BE2C (cell line): ENCODE measurements at places on chromosomes 12 and 14.

DNA sequence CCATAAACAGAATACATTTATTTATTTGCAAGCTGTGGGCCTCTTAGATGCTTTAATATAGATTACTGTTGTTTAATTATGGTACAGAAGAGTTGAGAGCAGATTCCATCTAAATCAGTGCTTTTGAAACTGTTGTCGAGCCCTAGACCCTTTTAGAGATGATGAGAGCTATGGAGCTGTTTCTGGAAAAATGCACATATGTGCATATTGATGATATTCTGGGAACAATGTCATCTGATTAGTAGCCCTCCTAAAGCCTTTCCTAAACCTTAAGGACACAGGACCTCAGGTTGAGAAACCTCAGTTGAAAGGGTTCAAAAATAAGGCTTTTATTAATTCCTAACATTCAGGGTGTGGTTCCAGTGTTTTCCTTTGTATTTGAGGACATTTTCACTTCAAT is 11.7 kb downstream of the PRKCH start:
- no peak for DNase-seq

DNA sequence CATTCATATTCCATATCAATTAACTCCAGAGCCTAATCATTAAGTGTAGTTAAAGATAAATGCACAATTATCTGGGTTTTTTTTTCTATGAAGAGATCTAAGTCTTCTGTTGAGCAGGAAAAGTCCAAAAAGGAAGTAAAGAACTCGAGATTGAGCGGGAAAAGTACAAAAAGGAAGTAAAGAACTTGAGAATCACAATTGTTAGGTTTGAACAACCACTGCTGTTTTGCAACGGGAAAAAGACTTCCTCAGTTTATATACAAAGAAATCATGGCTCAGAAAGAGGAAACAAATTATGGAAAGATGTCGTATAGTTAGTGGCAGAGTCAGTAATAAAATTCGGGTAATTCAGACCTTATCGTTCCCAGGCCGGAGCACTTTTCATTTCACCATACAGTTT is 63.3 kb downstream of the PPP1R12A start:
- DNase-seq, result no peak

- DNase-seq, result no peak
Measured at GRCh38 chr12:1848745-1849144, 28.4 kb downstream of the LRTM2 start.

- DNase-seq, result no peak
Measured at GRCh38 chr12:26120561-26121274, 4.1 kb downstream of the BHLHE41 start.

DNA sequence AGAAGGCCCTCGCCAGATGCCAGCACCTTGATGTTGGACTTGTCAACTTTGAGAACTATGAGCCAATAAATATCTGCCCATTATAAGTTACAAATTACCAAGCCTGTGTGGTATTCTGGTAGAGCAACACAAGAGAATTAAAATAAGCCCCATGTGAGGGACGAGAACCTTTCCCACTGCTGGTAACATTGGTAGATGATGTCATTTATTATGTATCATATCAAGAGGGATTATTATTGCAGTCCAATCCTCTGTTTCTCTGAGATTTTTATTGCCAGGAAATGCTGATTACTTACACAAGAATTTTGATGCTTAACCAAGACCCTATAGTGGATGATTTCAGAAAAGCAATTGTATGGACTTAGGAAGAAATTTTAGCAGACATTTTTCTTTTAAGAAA is 40.3 kb upstream of the SLC24A4 start:
- DNase-seq, result no peak

- DNase-seq, result no peak
Measured at GRCh38 chr12:69425417-69425816, 44.8 kb upstream of the FRS2 start.

GRCh38 chr12:83971781-83972180 is 940.8 kb downstream of the SLC6A15 start:
- DNase-seq, result no peak

DNA sequence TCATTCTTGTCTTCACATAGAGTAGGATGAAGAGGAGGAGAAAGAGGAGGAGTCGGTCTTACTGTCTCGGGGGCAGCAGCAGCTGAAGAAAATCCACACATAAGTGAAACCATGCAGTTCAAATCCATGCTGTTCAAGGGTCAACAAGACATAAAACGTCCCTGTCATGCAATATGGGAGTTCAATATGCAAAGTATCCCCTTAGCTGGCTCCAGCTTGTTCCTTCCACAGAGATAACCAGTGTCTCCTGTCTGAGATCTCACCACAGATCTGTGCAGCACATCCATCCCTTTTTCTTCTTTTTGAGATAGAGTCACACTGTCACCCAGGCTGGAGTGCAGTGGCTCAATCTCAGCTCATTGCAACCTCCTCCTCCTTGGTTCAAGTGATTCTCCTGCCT is 357.5 kb downstream of the GALC start:
- no peak for DNase-seq

DNA sequence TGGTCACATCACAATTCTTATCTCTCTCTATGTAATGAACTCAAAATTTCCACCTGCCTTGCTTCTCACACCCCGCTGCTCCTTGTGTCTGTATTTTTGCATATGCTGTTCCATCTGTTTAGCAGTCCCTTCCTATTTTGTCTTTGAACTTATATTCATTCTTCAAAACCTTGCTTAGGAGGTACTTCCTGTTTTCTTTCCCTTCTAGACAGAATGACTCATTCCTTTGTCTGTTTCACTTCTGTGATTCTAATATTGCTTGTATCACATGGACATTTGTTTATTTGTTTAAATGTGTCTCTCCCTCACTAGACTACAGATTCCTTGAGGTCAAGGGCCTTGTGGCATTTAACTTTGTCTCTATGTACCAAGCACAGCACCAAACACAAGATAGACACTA is 424.2 kb downstream of the ETNK1 start:
- no peak for DNase-seq

DNA sequence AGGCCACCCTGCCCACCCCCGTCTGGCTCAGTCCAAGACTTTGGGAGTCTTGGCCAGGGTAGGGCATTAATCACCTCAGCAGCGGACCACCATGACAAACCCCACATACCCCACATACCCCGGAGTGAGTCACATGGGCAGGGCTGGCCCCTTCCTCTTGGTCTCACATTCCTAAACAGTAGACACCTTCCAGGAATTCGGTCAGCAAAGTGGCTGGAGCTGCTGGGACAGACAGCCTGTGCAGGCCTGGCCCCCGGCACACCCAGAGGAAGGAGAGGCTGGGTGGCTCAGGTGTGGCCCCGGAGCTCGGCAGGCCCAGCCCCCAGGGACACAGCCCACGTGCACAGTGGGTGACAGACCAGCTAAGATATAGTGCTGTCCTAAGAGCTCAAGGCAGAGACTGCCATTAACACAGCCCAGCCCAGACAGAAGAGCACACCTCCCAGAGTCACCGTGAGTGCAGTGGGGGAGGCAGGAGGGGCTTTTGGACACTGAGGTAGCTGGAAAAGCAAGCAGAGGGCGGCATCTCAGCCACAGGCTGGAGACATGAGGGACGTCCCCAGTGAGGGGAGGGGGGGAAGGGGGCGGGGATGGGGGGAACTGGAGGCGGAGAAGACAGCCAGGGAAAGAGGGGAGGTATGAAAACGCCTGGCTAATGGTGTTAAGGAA is 24.0 kb downstream of the CCDC85C start:
- no peak for DNase-seq

GRCh38 chr12:41992022-41992421 is 152.7 kb downstream of the GXYLT1 start:
- DNase-seq, result no peak

GRCh38 chr14:69105326-69105725 is 47.6 kb downstream of the DCAF5 start:
- DNase-seq, result no peak

- no peak for DNase-seq
Measured at GRCh38 chr12:4320497-4320852, 538 bp upstream of the TIGAR start.

DNA sequence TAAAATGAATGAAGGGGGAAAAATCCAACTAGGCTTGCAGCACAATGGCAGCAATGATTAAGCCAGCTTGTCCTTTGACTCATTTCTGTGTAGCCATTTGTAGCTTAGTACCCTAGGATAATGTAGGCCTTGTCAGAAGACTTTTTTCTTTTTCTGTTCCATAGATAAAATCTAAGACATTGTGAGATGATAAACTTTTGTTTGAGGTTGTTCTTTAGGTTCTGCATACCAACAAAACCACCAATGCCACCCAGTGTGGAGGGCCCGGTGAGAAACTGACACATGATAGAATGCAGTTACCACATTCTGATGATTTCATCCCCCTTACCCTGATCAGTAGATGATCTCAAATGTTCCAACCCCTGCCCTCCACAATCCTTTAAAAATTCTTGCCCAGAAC is 6.6 kb upstream of the KLRD1 start:
- no peak for DNase-seq

- DNase-seq, result no peak
Measured at GRCh38 chr12:114342656-114343055, 63.3 kb downstream of the TBX5 start.

DNA sequence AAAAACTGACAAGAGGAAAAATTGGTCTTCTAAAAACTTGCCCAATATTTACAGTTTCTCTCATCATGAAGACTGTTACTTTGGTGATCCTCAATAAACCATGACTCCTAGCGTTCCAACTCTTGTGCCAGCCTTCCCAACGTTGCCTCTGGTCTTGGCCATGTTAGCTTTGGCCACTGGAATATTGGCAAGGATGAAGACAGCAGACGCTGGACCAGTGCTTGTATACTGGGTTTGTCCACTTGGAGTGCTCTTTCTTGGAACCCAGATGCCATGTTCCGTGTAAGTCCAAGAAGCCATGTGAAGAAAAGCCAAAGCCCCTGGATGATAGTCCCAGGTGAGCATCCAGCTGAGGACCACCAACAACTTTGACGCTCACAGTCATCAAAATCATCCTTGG is 379.6 kb downstream of the NUAK1 start:
- no peak for DNase-seq

GRCh38 chr12:2212971-2213869 is 160.4 kb downstream of the CACNA1C start:
- DNase-seq, result peak; percentile 28

- peak; percentile 68 for DNase-seq
Measured at GRCh38 chr14:95098984-95099599, 58.2 kb downstream of the DICER1 start.

DNA sequence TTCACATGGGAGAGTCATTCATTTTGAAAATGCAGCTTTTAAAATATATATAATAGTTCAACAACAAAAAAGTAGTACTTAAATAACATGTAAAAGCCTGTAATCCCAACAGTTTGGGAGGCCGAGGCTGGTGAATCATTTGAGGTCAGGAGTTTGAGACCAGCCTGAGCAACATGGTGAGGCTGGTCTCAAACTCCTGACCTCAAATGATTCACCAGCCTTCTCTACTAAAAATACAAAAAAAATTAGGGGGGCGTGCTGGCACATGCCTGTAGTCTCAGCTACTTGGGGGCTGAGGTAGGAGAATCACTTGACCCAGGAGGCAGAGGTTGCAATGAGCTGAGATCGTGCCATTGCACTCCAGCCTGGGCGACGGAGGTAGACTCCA is 256.3 kb upstream of the RGS6 start:
- DNase-seq, result no peak

GRCh38 chr14:51386983-51387735 is 147.1 kb downstream of the TMX1 start:
- no peak for DNase-seq

GRCh38 chr12:25553098-25553497 is at the start of gene LMNTD1:
LMNTD1 (minus strand) TSS chr12:25553283; CDS start chr12:25552959, 324 bp downstream.
- DNase-seq, result no peak

DNA sequence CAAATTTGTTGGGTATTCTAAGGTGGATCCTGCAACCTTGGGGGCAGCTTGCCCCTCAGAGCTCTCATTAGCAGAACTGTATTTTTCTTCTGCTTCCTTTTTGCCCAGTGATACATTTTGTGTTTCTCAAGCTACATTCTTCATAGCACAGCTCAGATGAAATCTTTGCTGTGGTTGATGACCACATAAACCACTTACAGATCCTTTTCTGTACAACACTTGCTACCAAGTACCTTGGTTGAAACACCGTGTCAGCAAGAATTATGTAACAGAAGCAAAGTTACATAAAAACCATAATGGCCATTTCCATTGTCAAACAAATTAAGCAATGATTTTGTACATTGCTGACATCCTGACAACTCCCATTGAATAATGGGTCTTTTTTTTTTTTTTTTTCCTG is 9.7 kb upstream of the PLBD1 start:
- DNase-seq, result no peak

- no peak for DNase-seq
Measured at GRCh38 chr14:87944987-87945604, 47.9 kb downstream of the GALC start.

DNA sequence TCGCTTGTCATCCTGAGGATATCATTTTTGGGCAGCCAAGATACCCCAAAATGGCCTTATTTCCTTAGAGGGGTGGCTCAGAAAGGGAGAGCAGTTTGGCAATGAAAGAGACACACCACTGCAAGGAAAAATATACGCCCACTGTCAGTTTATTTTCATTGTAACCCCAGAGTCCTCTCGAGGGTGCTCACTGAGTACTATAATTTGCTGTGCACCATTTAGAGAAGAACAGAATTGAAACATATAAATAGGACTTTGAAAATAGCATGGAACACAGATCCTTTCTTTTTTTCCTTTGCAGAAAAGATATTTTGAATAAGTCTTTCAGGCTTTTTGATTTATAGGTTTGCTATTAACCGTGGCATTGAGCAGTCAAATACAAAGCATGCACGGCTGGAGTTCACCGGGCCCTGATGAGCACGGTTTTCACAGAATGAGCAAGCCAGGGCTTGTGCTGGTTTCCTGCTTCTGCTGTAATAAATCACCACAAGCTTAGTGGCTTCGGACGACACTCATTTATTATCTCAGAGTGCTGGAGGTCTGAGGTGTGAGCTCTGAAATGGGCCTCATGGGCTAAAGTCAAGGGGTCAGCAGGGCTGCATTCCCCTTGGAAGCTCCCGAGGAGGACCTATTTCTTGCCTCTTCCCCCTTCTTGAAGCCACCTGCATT is 152.3 kb downstream of the ZNF664 start:
- no peak for DNase-seq

GRCh38 chr14:81070511-81070910 is 115.1 kb downstream of the TSHR start:
- DNase-seq, result no peak

DNA sequence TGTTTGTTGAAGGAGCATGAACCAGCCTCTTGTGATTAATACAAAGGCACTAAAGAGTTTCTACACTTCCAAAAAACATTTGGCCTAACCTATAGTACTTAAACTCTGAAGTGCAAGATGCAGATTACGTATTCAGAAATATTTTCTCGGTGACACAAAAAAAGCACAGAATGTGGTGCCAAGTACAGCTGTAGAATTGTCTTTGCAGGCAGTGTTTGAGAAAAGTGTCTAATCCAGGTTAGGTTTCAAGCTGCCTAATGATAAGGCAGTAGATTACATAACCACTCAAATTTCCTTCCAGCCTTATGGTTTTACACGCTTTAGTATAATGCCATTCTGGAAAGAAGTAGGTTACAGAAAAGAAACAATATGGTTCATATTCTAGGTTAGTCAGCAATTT is 205.2 kb downstream of the KLHL28 start:
- DNase-seq, result no peak

DNA sequence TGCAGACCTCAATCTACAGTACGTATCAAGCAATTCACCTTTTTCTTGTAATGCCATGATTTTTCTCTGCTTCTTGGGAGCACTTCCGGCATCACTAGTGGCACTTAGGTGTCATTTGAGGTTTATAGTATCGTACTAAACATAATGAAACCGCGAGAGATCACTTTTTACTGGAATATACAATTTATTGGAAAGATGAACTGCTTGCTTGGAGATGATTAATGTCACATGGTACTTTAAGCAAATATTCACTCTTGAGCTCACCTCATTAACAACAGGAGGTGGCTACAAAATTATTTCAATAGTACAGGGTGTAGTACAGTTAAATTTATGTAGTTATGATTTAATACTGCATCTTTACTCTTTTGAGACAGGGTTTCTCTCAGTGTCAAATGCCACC is 11.5 kb downstream of the FUT8 start:
- no peak for DNase-seq
